ENCODE measurements at places on chromosomes 5 and 9.

GRCh38 chr5:122944051-122944450, 92.5 kb downstream of the PPIC start:
- DNase-seq, result no peak

- peak; percentile 14 for DNase-seq
Measured at GRCh38 chr9:136572003-136572827, 26.4 kb upstream of the NOTCH1 start.

GRCh38 chr5:143186623-143187022, 216.9 kb downstream of the NR3C1 start:
- DNase-seq, result no peak

DNA sequence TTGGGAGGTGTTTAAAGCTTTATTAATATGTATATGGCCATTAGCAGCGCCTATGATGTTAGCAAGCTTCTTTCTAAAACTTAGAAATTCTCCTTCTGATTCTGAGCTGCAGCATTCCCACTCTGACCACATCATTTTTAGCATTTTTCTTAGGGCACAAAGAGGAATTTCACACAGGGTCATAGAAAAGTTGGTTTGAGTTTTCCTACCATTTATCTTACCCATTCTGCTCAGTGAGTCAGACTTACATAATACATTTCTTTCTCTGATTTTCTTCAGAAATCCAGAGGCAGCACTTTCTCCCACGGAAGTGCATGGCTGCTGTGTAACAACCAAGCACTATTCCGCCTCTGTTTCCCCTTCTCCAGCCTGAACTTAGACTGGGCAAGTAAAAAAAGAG, 246.6 kb downstream of the ARL15 start:
- DNase-seq, result no peak

GRCh38 chr5:177470759-177471536, 2.5 kb downstream of the DBN1 start:
- no peak for DNase-seq

GRCh38 chr5:179438011-179438441, 92.8 kb upstream of the ADAMTS2 start:
- DNase-seq, result no peak

DNA sequence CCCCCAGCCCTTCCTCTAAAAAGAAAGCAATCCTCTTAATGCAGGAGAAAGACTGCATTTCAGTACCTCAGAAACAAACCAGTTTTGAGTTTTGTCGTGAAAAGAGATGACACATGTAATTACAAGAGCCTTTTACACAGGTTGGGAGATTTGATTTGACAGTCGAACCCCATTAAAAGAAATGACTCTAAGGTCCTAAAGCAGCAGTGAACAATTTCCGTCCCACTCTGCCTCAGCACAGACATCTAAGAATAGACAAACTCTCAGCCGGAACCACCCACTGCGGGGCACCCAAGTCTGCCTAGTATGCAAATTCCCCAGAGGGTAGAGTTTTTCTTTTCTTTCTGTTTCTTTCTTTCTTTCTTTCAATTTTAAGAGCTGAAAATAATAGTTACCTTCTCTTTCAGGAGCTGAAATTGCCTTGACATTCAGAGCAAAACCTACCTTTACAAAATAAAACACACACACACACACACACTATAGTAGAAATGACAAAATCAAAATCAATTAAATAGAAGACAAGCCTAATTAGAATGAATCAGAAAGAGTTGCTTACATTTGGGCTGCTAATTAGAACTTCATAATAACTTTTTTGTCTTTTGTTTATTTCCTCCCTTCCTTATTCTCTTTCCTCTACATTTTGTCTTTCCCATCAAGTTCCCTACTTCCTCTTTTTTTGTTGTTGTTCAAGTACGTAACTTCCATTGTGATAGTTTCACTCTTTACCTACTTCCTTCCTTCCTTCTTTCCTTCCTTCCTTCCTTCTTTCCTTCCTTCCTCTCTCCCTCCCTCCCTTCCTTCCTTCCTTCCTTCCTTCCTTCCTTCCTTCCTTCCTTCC, 65.1 kb downstream of the BASP1 start:
- no peak for DNase-seq

DNA sequence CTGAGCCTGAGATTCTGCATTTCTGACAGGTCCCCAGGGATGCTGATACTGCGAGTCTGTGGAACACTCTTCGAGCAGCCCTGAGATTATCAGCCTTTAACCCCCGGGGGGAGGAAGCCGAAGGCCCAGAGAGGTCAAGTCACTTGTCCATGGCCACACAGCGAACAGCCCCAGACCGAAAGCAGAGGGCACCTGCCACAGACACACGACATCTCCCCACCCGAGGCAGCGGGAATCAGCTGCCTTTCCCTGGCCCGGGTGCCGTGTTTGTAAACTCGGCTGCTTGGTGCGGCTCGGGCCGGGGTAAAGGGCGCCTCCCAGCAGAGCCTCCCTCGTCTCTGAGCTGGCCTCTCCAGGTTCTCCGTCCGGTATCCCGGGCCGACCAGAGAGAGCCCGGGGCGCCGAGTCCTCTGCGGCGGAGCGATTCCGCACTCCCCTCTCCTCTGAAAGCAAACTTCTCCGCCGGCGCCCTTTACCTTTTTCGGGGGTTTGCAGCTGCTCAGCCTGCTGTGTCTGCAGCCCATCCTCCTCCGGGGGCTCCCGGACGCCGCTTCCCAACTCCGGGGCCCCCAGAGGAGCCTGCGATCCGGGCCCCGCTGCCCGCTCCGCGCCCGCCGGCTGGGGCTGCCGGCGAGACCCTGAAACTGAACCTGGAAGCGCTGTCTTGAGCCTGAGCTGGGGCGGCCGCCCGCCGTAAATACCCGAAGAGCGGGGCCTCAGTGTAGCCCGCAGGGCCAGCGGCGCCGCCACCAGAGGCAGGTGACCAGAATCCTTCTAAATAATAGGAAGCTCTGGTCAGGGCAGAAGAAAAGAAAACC, at the start of gene CCDC69:
CCDC69 (minus strand) TSS at position 646 of the 818 bp plus-strand sequence; CDS start at position 524, 122 bp downstream.
- DNase-seq, result no peak

DNA sequence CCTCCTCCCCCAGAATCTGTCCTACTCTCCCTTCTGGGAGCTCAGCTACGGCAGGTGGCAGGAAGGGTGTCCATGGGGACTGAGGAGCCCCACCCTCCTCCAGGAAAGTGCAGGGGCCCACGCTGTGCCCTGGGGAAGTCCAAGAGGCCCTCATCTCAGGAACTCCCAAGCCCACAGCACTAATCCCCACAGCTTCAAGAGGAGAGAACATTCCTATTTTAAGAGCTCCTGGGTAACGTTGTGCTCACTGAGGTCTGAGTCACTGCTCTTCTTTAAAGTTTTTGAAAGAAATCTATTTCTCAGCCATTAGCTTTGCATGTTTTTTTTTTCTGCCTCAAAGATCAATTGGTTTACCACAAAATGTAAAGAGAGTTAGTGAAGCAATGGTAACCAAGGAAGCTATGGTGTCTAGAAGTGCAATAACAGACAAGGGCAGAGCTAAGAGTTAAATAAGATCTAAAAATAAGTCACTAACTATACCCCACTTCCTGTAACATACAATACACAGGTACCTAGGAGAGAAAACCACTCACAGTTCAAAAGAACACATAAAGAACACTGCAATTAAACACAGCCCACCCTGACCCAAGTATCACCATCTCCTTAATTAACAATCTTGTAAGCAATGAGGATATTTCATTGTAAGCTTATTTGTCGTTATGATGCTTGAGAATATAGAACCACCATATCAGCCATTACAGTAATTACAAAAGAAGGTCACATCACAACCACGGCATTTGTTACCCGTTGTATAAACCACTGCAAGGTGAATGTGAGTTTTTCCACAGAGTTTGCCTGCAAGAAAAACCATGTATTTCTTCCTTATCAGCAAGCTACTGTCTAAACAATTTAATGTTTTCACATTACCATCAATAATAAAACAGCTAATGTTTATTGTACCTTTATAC, 382.3 kb upstream of the SLC30A5 start:
- DNase-seq, result no peak

DNA sequence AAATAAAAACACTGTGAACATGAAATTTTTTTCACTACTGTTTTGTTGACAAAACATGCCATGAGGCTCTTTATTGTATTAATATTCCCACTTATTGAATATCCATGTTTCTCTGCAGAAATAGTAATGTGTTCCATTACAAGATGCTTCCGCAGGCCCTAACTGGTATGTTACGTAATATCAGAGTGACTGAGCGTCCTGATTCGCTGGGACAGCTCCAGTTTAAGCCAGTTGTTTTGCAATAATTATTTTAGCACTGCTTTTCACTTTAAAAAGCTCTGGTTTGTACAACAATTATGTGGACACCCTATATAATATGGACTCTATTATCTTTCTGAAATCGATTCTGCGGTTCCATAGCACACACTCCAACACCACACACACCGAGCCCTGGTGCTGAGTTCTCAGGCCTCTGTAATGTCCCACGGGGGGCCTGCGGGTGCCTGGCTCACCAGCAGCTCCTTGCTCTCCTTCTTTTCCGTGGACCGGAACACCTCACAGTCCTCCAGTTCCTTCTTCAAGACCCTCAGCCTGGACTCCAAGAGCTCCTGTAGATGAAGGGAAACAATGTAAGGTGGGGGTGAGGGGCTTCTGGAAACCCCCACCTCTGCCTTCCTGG, 1.8 kb downstream of the TRIM7 start:
- DNase-seq, result no peak

DNA sequence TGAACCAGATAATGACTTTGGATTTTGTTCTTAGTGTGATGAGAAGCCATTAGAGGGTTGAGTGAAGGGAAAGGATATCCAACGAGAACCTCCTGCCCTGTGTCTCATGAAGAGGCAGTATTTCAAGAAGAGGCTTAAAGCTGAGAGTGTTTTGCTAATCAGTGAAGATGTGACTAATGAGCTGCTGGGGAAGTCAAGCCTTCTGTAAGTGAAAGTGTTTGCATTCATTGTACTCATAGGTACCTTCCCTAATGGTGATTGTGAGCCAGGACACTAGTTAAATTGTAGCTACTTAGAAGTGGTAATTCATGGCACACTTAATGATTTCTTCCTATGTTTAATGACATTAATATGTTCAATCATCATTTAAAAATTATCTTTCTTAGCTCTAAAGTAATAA, 23.7 kb downstream of the PIP5K1B start:
- DNase-seq, result no peak

- DNase-seq, result no peak
Measured at GRCh38 chr9:113973963-113974413, 97.9 kb downstream of the ZNF618 start.

- DNase-seq, result no peak
Measured at GRCh38 chr5:171750311-171750788, 35.3 kb upstream of the SMIM23 start.

DNA sequence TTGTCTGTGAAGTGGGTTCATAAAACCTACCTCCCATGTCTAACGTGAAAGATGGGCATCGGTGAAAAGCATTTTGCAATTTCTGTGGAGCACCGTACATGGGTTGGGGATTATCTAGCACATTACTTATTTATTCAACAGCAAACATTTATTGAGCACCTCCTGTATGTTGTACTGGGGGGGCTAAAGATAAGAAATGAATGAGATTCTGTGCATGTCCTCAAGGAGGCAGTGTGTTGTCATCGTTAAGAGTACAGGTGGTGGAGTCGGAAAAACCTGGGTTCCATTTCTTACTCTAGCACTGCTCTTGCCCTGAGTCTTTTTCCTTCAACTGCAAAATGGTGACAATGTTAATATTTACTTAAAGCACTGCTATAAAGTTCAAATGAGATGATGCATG, 30.4 kb upstream of the DENND1A start:
- DNase-seq, result no peak

DNA sequence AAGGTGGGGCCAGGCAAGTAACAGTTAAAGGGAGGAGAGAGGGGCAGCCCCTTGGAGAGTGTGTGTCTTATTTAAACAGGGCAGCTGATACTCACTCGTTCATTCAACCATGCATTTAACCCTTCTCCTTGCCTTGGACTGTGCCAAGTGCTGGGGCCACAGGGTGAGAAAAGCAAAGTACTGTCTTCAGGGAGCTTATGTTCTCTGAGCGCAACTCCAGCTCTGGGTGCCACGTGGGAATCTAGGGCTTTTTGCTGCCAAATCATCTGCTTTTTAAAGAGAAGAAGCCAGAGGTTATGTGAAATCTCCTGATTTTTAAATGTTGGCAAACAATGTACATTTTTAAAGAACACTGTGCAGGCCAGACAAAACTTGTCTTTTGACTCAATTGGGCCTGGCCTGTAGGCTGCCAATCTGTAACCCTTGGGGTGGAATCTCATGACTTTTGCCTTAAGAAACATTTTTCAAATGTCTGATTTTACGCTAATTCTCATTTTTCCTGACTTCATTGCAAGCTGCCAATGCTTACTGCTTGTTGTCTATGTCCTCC, 157.8 kb downstream of the NTRK2 start:
- DNase-seq, result no peak

- DNase-seq, result no peak
Measured at GRCh38 chr5:154970759-154971158, 29.9 kb downstream of the MRPL22 start.

GRCh38 chr9:112789473-112789872, 38.9 kb downstream of the SNX30 start:
- no peak for DNase-seq

DNA sequence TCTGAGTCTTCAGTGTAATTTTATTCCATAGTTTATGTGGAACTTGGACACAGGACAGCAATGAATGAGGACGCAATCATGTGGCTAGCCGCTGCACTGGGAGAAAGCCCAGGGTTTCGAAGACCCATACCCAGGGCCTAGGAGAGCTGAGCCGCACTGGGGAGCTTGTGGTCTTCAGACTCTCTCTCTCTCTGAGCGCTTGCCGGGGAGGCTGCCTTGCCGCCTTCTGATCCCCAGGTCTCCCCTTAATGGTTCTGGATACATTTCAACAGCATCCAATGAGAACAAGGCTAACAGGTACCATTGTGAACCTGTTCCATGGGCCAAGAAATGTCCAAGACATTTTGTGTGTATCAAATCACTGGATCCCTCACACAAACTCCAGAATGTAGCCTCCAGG, 383.4 kb downstream of the ICE1 start:
- no peak for DNase-seq

DNA sequence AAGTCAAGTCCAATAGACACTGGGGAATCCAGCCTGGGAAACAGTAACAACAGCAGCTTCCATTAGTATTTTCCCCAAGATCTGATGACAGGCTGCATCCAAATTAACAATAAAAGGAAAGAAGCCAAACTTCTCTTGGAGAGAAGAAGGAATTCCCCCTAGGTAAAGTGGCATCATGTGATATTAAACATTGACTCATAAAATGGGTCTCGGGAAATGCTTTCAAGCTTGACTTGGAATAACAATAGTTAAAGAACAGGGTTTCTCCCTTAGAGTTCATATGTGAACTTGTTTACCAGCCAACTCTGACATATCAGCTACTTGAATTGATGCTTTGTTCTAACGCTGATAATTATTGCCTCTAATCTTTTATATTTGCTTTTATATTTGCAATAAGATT, 45.4 kb downstream of the ENTREP1 start:
- no peak for DNase-seq

GRCh38 chr5:35543408-35543807, 74.3 kb upstream of the SPEF2 start:
- no peak for DNase-seq
